ENCODE measurements at places on chromosomes 11 and 22.

GRCh38 chr22:37455896-37456295 lies 28.6 kb upstream of the ELFN2 start:
- no peak for DNase-seq

DNA sequence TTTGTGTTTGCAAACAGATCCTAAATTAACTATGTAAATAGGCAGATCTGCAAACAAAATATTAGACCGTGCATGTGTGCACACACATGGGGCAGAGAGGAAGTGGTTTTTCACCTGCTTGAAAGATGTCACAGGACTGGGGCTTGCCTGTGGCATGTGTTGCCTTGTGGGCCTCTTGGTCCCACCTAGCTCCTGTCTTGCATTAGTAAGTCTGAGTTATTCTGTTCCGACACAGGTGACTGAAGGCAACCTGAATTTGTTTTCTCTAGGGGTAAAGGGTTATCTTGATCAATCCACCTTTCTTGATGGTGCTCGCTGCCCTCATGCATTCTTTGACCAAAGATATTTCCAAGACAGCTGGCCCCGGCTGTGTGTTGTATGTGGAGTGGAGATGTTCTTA lies 667.5 kb downstream of the NTM start:
- no peak for DNase-seq

GRCh38 chr11:127844876-127845275 lies 742.5 kb downstream of the ETS1 start:
- no peak for DNase-seq

DNA sequence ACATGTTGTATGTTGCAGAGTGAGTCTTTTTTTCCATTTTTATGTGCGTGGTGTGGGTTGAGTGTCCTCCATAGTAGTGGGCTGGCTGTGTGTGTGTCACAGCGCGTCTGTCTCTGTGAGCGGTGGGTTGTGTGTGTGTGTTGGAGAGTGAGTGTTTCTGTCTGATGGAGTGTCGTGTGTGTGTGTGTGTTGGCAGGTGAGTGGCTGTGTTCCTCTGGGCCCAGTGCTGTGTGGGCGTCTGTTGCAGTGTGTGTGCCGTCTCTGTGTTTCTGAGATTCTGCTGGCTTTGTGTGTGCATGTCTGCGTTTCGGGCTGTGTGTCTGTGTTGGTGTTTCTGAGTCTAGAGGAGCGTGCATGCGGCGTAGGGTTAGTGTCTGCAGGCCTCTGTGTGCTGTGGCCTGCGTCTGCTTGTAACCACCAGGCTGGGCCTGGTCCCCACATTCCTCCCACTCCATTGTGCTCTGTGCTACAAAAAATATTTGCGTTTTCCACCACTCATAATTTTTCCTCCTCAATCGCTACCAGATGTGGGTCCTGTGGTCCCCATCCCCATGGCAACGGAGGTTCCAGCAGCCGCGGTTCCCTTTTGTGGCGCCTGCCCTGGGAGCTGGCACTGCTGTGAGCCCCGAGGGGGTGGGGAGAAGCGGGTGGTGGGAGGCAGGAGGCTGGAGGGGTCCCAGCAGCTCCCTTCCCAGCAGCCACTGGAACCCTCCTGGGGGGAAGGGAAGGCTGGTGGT lies 15.2 kb downstream of the SCARF2 start:
- no peak for DNase-seq

DNA sequence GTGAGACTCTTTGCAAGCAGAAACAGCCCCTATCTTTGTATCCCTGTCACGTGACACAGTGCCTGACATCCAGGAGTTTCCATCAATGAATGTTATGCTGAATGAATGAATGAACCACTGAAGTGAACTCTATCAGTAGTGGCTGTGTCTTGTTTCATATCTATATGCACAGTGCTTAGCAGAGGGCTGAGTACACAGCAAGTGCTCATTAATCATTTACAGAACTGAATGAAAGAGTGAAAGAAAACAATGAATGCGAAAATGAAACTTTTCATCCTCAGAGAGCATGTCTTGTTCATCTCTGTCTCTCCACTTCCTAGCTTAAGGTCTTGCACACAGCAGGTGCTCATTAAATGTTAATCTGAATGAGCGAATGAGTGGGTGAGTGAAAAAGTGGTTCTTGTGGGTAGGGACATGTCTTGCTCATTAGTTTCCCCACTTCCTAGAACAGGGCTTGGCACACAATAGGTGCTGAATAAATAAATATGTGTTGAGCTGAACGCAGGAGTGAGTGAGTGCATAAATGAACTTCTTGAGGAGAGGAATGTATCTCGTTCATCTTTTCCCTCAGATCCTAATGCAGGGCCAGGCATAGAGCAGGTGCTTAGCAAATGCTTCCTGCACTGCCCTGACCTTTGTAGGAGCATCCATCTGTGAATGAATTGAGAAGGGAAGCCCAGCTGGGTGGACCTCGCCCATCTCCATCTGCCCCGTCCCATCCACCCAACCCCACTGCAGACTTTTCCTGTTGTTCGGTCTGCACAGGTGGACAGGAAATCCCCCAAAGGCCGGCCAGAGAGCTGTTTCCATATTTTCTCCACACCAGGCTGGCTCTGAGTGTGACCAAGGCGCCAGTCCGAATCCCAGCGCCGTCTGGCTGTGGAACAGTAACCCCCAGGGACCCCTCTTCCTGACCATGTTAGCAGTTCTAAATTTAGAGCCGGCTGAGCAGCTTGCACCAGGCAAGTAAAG lies 113.4 kb upstream of the CRYBB3 start:
- no peak for DNase-seq

GRCh38 chr11:35798983-35799382 lies 136.4 kb downstream of the TRIM44 start:
- no peak for DNase-seq

DNA sequence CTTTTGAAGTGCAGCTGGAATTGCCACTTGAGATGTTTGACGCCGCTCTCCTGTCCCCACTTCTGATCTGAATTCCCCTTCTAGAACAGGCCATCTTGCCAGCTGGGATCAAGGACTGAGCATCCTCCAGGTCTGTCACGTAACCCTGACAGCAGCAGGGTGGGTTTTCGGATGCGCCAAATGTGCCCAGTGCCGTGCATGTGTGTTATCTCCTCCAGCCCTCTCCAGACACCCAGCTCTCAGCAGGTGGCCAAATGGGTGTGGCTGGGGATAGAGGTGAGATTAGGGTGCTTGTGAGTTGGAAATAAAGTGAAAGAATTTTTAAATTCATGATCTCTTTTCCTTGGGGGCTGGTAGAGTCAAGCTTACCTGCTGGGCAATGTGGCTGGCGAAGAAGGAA lies 3.3 kb downstream of the OSBP2 start:
- DNase-seq, result no peak

DNA sequence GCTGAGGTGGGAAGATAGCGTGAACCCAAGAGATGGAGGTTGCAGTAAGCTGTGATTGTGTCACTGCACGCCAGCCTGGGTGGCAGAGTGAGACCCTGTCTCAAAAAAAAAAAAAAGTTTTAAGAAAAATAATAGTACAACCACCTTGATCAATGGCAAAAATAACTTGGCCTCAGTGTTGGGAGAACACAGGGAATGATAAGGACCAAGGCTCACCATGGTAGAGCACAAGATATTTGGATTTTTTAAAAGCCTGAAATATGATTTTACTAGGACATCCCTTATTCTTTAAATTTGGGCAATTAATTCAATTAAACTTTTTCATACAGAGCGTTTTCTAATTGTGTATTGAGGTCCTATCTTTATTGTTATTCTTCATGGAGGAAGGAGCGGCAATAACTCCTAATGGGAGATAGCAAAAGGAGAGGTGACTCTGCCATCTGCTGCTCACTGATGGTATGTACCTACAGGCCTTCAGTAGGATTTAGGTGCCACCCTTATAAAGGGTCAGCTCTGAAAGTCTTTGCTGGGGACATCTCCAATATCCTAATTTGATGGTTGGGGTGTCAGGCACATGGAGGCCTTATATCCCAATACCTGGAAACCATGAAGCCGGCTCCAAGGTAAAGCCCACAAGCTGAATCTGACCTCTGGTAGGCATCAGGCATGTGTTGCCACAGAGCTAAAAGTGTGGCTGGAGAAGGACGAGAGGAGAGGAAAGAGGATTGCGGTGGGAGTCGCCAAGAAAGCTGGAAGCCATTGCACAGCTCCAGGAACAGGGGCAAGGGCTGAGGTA lies 21.9 kb upstream of the POLD3 start:
- no peak for DNase-seq

GRCh38 chr11:44608651-44608990 lies 43.2 kb downstream of the CD82 start:
- DNase-seq, result no peak

DNA sequence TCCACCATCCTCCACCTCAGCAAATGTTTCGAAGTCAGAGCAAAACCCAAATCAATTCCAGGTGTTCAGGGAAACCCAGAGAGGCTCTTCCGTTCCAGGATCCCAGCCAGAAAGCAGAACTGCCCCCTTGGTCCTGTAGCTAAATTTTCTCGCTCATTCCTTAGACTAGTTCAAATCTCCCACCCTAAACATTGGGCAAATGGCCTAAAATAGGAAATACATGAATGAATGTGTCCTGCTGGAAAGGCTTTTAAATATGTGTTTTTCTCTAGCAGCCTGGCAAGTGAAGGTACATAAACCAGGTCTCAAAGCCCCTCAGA lies 89.6 kb downstream of the ETS1 start:
- no peak for DNase-seq

GRCh38 chr11:83545494-83546260 lies 259.5 kb upstream of the CCDC90B start:
- no peak for DNase-seq

DNA sequence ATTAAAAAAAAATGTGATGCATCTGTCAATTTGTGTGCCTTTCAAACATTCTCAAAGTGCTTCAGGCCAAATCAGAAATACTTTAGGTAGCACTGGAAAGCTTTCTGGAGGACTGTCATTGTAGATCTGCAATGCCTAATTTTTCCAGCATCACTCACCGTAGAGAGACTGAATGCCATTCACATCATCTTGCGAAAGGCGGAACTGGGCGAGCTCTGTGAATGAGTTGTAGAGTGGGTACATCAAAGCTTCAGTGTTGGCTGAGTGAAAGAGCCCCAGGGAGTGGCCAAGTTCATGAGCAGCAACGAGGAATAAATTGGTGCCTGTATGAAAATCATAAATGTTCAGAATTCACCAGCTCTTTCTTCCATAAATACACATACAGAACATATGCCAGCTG lies 4.0 kb downstream of the MMP10 start:
- DNase-seq, result no peak

DNA sequence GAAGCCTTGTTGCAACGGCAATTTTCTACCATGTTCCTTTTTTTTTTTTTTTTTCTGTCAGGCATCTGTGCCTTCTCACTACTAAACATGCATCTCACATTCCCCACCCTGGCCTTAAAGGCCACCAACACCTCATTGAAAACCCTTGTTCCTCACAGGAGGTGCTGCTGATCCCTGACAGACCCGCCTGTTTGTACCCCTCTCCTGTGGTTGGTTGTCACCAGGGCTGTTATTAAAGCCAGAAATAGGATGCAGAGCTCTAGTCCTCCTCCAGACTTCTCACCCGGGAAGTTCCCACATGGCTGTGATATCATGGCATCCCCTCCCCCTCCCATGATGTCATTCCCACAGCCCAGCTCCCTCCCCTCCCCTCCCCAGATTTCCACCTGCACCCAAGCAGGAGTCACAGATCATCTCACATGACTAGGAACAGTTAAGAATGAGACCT lies 302.8 kb upstream of the NCAM1 start:
- no peak for DNase-seq

GRCh38 chr11:81033779-81034540 lies 1593.1 kb upstream of the TENM4 start:
- no peak for DNase-seq

DNA sequence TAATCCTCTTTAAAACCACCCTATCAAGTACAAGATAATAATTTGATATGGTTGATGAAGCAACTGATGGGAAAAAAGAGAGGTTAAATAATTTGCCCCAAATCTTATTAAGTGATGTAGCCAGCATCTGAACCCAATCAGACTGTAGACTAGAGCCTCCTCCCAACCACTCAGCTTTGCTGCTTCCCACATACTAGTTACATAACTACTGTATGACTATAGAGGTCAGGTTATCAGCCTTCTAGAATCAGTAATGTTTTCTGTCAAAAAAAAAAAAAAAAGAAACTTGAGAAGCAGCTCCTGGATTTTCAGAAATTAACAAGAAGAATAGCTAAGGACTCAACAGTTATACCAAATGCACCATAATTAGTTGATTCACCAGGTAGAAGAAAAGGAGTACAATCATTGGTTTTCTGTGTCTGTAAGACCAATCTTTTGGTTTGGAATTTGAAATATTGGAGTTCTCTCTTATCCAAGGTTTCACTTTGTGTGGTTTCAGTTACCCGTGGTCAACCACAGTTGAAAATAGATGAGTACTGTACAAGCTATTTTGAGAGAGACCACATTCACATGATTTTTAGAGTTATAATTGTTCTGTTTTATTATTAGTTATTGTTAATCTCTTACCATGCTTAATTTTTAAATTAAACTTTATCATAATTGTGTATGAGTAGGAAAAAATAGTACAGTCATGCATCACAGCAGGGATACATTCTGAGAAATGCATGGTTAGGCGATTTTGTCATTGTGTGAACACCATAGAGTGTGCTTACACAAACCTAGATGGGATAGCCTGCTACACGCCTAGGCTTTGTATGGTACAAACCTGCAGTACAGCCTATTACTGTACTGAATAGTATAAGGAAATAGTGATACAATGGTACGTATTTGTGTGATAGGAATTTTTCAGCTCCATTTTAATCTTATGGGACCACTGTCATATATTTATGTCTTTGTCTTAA lies 72.2 kb downstream of the PDHX start:
- no peak for DNase-seq

GRCh38 chr11:93089474-93090102 lies 108.2 kb downstream of the SLC36A4 start:
- DNase-seq, result no peak

GRCh38 chr22:46761539-46762237 lies 762 bp upstream of the TBC1D22A start:
- no peak for DNase-seq

- DNase-seq, result no peak
Measured at GRCh38 chr11:2511421-2512369, 66.9 kb downstream of the KCNQ1 start.

DNA sequence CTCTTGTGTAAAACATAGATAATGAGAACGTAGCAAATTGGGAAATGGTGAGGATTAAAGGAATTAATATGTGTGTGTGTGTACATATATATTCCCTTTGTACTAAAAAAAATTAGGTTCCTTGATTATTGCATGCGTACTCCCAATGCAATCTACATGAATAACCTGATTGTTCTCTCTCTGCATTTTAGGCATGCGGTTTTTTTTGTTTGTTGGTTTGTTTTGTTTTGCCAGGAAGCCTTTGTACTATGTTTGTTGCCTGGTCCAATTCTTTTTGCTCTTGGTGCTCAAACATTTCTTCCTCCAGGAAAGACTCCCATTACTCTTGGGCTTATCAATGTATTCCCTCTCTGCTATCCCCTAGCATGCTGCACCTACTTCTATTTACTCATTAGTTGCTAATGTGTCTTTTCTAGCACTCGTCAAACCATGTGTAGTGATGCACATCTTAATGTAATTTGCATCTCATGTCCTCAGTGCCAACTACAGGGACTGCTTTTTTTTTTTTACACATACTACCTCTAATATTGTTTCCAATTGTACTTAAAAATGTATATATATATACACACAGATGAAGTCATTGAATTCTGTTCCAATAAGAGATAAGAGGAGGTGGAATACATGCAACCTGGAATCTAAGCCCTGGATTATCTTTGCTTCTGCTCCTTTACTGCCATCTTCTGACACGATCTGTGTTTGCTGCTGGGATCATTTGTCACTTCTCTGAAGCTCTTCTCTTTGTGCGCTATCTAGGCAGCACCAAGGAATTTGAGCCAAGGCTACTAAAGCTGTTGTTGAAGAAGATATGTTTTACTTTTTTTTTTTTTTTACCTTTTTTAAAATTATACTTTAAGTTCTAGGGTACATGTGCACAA lies 197.2 kb upstream of the ANO3 start:
- DNase-seq, result no peak

GRCh38 chr11:117641008-117641915 lies 155.8 kb downstream of the DSCAML1 start:
- no peak for DNase-seq
